ENCODE measurements at places on chromosomes 5 and 9. TPM values are rescaled to one million over a fixed set of nuclear protein-coding genes. Genes with fewer than 3 reads are reported as not detected.

PCDHGA6 gene
- 4.7 TPM for polyA plus RNA-seq

- H3K4me3 ChIP-seq = no peak overlapping the region
- H3K4me1 ChIP-seq = peaks cover 9% of the 10 kb centered on the region
- peak; percentile 57 for DNase-seq
- peak overlapping the region; percentile 37 for H3K27ac ChIP-seq
These were observed 40.5 kb downstream of the GPR21 start for GRCh38 chr9:123073991-123074422.

CFAP90 gene
- polyA plus RNA-seq = 0.14 TPM

FOXD1 gene
- 23.1 TPM for polyA plus RNA-seq

- peaks cover 2% of the 10 kb centered on the region for H3K27me3 ChIP-seq
- H3K36me3 ChIP-seq = no peaks in the 10 kb centered on the region
- H3K4me3 ChIP-seq = no peak overlapping the region
These were observed 102.2 kb upstream of the CLINT1 start for GRCh38 chr5:157961176-157961575.

Data from IMR-90 (cell line).